Left hindlimb (tissue), 1 donor: ENCODE measurements at places on chromosomes 5 and 9.

DNA sequence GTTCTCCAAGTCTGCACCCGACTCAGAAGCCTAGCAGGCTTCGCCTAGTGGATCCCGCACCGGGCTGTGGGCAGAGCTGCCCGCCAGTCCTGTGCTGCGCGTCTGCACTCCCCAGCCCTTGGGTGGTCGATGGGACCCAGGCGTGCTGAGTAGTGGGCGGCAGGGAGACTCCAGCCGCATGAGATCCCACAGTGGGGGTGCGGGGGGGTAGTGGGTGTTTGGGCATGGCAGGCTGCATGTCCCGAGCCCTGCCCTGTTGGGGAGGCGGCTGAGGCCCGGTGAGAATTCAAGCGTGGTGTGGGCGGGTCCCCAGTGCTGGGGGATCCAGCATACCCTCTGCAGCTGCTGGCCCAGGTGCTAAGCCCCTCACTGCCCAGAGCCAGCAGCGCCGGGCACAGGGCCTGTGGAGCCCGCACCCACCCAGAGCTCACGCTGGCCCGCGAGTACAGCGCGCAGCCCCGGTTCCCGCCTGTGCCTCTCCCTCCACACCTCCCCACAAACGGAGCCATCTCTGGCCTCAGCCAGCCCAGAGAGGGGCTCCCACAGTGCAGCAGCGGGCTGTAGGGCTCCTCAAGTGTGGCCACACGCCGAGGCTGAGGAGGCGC lies 53.9 kb upstream of the BNC2 start:
- DNase-seq, result no peak

DNA sequence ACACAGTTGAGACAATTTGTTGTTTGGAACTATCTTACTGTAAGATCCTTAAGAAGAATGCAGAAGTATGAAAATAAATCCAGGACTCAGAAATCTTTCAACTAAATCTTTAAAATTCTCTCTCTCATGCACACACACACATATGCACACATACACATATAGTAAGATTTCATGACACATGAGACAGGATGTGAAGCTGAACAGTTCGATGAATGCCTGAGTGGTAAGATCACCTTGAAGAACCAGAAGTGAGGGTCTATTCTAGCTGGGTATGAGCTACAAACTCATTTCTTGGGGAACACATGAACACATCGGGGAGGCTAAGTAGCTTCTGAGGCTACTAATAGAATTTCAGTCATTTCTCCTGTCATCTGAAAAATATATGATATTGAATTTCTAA lies 153.6 kb downstream of the TMC1 start:
- DNase-seq, result no peak

GRCh38 chr9:99867536-99867935 lies 38.9 kb upstream of the STX17 start:
- no peak for DNase-seq

DNA sequence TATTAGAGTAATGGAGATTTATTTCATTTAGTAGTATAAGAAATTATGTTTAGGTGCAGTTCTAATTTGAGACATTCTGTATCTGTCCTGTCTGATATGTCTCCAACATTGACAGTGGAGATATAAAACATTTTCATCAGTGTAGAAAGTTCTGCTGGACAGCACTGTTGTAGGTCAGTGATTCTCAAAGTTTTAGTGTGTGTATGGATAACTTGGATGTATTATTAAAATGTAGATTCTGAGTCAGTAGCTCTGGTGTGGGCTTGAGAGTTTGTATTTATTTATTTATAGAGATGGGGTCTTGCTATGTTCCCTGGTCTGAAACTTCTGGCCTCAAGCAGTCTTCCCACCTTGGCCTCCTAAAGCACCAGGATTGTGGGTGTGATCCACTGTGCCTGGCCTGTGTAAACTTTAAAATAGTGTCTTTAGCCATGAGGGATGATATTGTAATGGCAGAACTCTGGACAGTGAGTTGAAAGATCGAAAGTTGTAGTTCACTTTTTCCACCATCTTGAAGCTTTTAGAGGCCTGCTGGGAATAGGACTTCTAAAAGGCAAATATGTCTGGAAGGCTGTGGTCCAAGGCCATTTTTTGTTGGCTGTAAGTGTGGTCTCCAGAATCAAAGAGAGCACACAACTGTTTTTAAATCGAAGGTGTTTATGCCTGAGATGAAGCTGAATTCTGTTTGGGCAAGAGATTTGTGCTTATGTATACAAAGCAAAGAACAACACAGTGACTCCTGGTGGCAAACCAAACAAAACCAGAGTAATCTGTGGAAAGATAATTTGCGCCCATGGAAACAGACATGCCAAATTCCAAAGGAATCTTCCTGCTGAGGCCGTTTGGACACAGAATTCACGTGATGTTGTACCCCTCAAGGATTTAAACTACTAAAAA lies 12.4 kb downstream of the UBAP1 start:
- DNase-seq, result no peak

GRCh38 chr9:68462105-68462775 lies 78.4 kb downstream of the TMEM252 start:
- no peak for DNase-seq

- no peak for DNase-seq
Measured at GRCh38 chr5:35009019-35009418, 38.7 kb downstream of the AGXT2 start.

DNA sequence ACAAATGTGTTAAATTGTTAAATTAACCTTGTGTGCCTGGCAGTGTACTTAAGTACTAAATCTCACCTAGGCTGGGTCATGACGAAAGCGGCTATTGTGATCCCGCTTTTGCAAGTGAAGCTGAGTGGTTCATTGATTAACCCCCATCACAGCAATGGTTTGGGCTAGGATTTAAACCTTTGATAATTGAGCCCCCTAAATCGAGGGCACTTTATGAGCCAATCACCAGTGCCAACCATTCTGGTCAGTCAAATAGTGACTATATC lies 22.8 kb downstream of the HNRNPK start:
- DNase-seq, result no peak

GRCh38 chr5:27216367-27216950 lies 178.1 kb upstream of the CDH9 start:
- no peak for DNase-seq

GRCh38 chr9:110837401-110838005 lies 168.9 kb downstream of the MUSK start:
- DNase-seq, result no peak

DNA sequence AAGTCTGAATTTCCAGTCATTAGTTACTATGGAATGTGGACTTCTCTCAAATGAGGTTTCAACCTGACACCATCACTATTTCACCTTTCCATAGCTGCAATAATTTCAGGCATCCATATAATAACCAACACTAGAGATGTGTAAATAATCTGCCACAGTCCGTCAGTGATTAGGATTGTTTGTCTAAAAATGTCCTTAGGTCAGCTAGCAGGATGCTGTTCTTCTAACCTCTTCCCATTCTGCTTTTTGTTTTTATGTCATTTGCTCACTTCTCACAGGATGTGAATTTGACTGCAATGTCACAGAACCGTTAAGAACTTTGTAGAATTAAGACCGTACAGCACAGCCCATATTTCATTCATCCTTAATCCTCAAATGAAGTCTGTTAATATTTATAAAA lies 166.4 kb upstream of the RASA1 start:
- no peak for DNase-seq

DNA sequence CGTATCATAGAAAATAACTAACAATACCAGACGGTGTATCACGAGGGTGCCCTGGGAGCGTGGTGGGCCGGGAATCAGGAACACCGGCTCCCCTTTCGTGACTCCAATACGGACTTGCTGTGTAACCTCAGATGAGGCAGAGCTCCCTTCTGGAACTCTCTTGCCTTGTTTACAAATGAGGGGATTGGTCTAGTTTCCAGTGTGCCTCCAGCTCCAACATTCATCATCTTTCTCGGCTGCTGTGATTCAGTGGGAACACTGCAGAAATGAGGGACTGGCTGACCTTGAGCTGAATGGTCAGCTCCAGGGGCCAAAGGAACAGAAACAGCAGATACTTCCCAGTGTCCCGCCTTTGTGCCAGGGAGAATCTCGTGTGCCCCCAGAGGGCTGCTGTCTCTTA lies 22.6 kb upstream of the TGFBI start:
- no peak for DNase-seq

GRCh38 chr5:72811849-72812248 lies 4.6 kb upstream of the TNPO1 start:
- DNase-seq, result no peak

DNA sequence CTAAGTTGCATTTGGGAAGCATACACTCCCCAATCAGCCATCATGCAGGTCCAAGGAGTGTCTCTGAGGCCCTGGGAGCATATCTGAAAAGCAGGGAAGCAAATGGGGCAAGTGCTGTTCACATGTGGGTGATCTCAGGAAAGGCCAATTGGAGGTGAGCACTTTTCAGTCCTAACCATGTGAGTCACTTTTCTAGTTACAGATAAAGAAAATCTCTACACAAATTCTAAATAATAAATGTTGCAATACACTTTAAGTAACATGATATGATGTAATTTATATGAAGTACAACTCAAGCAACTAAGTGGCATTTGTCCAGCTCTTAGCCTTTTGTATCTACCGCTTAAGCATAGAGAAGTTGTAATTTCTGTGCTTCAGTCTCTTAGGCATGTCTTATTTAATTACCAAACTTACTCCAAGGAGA lies 18.4 kb downstream of the ADAMTS16 start:
- no peak for DNase-seq

DNA sequence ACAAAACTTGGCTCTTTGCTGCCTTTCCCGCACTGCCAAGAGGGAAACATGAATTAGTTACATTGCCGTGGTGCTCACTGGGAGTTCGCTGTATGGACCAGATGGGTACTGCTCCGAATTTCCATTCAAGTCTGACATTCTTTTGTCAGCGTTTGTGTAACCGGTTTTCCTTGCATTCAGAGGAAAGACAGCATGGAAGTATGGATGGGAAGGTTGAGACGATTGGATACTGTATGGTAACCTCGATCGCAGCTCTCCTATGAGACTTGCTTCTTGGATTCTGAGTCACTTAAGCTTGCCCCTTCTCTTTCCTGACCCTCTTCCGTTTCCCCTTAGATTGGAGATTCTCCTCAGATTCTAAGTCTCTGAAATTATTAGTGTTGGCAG lies 625 bp upstream of the UBLCP1 start:
- DNase-seq, result peak; percentile 24

DNA sequence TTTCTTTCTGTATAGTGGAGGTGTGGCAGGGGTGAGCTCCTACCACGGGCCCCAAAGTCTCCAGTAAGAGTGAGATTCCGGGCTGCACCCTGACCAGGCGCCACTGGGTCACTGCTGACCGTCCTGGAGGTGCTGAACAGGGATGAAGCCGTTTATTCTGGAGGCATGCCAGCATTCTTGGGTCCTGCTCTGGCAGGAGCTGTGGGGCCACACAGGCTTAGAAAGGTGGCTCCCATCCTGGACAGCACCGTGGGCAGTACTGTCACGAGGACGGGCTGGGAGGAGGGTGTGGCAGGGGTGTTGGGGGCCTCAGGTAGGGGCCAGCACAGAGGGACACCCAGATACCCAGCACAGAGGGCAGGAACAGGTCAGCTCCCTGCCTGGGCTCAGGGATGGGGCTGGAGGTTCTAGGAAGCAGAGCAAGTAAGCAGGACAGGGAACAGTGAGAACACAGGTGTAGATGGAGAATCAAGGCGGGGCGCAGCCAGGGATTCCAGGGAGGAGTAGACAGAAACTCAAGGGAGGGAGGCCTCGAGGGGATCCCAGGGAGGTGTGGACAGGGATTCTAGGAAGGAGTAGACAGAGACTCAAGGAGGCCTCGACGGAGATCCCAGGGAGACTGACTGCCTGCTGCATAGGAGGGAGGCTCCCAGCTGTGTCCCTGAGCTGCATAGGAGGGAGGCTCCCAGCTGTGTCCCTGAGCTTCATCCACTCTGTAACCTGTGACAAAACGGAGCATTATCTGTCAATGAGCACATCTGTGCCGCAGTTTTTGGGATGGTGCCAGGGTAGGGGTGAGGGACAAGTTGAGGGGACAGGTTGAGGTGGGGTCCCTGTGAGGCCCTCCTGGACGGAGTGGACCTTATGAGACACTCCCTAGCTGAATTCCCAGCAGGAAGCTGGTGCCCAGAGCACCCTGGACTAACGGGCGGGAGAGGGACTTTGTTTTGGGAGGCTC lies 1.1 kb upstream of the PLEKHG4B start:
- no peak for DNase-seq

- no peak for DNase-seq
Measured at GRCh38 chr9:69963803-69964202, 79.8 kb upstream of the MAMDC2 start.

- no peak for DNase-seq
Measured at GRCh38 chr5:177983763-177984583, 12.1 kb downstream of the PROP1 start.

DNA sequence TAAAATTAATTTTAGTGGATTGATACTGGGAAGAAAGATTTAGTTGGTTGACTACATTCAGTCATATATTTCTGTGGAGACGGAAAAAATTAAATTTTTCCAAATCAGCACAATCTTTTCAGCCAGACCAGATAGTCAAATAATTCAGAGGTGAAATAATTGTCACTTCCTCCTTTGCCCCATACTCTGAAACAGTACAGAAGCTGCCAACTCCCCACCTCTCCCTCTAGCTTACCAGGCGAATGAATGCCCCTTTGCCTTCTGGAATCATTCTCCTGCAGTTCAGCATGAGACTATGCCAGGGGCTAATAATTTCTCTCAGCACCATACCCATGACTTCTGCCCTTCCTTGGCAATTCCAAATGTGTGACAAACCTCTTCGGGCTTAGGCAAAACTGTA lies 43.5 kb downstream of the EBF1 start:
- DNase-seq, result no peak

- no peak for DNase-seq
Measured at GRCh38 chr9:79630521-79631403, 59.0 kb downstream of the TLE4 start.

DNA sequence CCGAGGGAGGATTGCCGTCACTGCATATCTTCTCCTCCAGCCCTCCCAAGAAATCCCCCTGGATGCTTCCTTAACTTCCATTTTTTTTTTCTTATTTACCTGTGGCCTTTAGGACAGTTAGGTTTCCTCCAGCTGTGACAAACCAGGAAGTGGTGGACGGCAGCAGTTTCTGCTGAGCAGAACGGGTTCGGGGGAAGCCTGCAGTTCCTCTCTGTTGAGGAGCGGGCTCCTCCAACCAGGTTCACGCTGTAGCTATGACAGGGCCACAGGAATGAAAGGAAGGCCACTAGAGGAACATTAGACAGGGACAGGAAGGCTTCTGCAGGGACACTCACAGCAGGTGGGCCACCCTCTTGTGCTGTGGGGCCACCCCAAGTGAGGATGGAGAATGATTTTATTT lies 76.7 kb upstream of the SYK start:
- DNase-seq, result no peak

- no peak for DNase-seq
Measured at GRCh38 chr5:96699186-96699820, 37.1 kb downstream of the CAST start.

GRCh38 chr5:12013351-12013750 lies 109.1 kb upstream of the CTNND2 start:
- no peak for DNase-seq
